ENCODE measurements at places on chromosomes 1 and 21. TPM values are rescaled to one million over a fixed set of nuclear protein-coding genes. Genes with fewer than 3 reads are reported as not detected.

Gene PRDX6
- polyA plus RNA-seq = 522 TPM

Gene FAM167B
- polyA plus RNA-seq = 4.0 TPM

Gene AK5
- polyA plus RNA-seq = 5.8 TPM

- DNase-seq = no peak
These were observed 10.2 kb upstream of the PRDX1 start for GRCh38 chr1:45531873-45532272.

DNA sequence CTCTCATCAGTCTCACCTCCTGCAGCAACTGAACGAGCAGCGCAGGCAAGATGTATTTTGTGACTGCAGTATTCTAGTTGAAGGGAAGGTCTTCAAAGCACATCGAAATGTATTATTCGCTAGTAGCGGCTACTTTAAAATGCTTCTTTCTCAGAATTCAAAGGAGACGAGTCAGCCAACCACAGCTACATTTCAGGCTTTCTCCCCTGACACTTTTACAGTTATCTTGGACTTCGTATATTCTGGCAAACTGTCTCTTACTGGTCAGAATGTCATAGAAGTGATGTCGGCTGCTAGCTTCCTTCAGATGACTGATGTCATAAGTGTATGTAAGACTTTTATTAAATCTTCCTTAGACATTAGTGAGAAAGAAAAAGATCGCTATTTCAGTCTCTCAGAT, 53.7 kb downstream of the ZBTB8A start:
- DNase-seq = no peak

GRCh38 chr1:56688522-56689026, 43.5 kb downstream of the PRKAA2 start:
- no peak for DNase-seq

DNA sequence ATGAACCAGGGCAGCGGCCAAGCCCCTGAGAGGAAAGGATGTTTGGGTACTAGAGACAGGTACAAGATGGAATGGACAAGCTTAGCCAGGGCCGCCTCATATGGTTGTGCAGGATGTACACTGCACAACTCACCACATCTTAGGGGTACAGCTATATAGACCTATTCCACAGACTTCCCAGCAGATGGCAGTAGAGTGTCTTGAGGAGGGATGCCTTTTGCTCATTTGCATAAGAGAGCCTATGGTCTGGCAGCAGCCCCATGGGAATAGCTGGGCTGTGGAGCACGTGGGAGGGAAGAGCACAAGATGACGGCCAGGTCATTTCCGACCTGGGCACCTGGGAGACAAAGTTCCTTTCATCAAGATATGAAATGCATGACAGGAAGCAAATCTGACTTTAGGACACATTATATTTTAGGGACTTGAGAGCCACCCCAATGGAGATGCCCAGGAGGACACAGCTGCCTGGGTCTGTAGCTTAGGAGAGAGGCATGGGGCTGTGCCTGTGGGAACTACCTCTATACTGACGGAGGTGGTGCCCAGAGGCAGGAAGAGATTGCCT, 215.5 kb downstream of the KCNJ6 start:
- no peak for DNase-seq

GRCh38 chr1:25987951-25988350, 9.9 kb downstream of the PAFAH2 start:
- DNase-seq = no peak
